Right ventricle myocardium superior (tissue), 1 donor: ENCODE measurements at places on chromosomes 6 and 20.
A peak's percentile ranks its signal among the peaks of the same experiment; 100 is the strongest.

- no peak for DNase-seq
Observed at GRCh38 chr6:127864701-127865100, 36.2 kb downstream of the THEMIS start.

DNA sequence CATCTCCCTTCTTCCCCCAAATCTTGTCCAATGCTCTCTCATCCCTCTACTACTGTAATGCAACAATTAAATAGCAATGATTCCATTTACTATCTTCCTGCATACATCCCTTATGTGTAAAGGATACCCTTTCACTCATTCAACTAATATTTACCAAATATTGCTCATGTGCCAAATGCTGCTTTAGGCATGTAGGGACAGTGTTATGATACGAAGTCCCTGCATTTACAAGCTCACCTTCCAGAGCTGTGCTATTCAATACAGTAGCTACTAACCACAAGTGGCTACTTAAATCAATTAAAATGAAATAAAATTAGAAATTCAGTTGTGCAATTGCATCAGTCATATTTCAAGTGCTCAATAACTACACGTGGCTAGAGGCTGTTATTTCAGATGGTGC lies 41.1 kb downstream of the GMDS start:
- no peak for DNase-seq

- DNase-seq = no peak
Observed at GRCh38 chr6:20006037-20006436, 168.9 kb downstream of the ID4 start.

- DNase-seq = peak; percentile 47
Observed at GRCh38 chr6:47308552-47309290, 984 bp downstream of the TNFRSF21 start.

- no peak for DNase-seq
Observed at GRCh38 chr6:137795501-137795900, 71.6 kb upstream of the TNFAIP3 start.

DNA sequence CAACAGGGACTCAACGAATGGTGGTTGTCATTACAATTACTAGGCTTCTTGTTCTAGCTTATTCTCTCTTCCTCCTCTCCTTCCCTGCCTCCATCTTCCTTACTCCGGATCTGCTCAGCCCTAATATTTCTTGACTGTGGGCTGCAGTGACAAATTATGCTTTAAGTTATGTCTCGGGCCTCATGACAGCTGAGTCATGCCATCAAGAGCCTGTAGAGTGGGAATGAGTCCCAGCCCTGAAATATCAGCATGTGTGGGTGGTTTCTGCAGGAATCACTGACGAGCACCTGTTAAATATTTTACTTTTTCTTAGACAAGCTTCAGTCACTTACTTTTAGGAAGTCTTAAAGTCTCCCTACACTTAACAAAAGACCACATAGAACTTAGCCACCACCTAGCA lies 83.1 kb upstream of the CBLN4 start:
- DNase-seq = no peak

GRCh38 chr6:6039946-6040509 lies 33.3 kb upstream of the NRN1 start:
- DNase-seq = no peak

GRCh38 chr6:46290421-46291274 lies 119.9 kb upstream of the ENPP5 start:
- no peak for DNase-seq

- DNase-seq = no peak
Observed at GRCh38 chr6:22133357-22133756, 163.5 kb downstream of the PRL start.

DNA sequence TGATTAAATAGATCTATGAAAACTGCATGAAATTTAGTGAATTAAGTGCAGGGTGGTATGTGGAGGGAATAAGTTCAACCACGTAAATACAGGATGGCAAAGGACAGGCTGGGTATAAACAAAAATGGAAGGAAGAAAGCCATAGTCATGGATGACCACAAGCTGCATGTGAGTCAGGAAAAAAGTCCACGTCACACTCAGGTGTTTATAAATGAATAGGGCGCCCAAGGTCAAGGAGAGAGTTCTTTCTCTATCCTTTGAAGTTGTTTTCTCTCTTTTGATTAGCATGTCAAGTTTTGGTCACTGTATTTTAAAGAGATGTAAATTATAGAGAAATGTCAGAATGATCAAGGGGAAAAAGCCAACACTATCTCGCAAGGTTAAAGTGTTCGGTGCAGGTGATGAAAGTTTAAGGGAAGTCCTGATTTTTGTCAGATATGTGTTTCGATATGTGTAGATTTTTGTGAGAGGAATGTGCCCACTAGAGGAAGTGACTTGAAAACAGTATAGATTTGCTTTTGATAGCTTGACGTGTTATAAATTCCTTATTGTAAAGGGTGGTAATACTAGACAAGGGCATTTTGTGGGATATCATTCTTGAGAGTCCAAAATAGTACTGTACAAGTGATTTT lies 58.7 kb downstream of the MAP3K4 start:
- DNase-seq = no peak

DNA sequence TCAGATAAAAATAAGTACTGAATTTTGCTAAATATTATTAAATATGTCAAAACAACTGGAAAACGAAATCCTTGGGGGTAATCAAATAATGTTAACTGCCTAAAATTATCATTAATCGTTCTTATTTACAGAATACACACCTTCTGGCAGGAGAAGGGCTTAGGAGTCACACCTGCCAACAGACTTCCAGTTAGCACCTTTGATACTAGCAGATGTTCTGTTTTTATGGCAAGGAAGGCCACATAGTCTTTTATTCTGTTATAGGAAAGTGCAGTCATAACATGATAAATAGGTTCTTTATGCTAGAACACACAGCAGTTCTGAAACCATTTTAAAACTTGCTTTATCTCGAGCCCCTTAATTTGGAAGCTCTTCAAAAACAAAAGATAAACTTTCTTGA lies 464.1 kb downstream of the UTRN start:
- no peak for DNase-seq

DNA sequence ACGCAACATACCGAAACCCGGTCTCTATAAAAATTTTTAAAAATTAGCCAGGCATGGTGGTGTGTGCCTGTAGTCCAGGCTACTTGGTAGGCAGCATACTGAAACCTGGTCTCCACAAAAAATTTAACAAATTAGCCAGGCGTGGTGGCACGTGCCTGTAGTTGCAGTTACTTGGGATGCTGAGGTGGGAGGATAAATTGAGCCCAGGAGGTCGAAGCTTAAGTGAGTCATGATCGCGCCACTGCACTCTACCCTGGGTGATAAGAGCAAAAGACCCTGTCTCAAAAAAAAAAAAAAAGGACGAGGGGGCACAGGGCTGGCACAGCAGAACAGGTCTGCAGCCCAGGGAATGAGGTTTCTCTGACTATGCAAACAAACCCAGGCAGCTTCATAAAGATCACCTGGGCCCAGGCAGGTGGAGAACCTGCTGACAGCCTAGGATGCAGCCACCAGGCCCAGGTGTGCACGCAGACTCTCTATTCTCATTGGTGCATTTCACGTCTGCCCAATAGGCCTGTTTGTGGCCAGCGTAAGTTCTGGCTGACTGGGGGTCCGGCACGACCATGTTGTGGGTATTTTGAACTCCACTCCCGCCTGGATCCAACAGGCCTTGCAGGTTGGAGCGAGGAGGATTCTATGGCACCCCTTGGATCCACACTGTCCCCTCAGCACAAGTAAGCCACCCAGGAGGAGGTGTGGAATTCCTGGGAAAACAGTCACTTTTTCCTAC lies 204.5 kb downstream of the PREX1 start:
- no peak for DNase-seq

DNA sequence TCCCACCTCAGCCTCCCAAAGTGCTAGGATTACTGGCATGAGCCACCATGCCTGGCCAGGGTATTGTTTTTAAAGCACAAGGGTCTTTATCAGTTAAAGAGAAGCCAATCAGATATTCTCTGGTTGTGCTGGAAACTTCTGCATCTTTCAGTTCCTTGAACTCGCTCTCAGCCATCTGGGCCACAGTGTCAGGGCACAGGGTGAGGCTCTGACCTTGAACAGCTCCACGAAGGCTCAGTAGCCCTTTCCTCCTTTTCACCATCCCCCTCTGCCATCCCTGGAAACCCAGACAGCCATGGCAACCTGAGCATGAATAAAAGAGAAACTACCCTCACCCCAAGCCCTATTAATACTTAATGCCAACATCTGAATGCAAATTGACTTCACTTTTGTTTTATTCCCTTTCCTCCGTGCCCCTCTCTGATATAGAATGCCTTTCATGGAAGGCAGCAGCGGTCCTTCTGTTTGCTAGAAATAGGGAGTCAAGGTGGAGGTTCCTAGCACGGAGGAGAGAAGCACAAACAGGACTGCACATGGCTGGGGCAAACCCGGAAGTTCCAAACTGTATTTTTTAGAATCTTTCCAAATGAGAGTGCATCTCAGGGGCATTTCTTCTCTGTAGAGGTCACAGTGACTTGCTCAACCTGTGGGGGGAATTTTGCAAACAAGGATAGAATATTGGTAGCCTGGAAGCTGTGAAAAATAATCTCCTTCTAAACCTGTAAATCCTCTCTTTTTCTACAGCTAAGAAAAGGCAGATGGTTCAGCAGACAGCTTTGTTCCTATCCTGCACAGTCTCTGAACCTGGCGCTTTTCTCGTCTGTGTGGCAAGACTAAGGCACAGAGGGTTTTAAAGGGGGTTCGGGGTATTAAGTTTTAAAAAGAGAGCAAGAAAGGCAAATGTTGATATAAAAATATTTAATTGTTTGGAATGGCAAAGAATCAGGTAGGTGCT lies 176.4 kb upstream of the RREB1 start:
- no peak for DNase-seq

DNA sequence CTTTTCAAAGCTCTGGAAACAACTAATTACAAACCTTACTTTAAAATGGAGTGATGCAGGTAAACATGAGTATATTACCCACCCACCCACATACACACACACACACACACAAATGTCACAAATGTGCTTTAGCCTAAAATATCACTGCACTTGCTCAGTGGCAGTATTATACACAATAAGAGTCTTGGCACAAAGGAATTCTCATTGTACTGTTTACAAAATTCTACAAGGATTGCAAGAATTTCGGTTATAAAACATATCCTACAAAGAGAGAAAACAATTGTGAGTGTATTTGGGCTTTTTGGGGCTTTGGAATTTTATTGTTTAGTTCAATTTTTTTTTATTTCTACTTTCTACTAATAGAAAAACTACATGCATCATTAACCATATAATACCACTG lies 113.2 kb upstream of the BEND6 start:
- DNase-seq = no peak

DNA sequence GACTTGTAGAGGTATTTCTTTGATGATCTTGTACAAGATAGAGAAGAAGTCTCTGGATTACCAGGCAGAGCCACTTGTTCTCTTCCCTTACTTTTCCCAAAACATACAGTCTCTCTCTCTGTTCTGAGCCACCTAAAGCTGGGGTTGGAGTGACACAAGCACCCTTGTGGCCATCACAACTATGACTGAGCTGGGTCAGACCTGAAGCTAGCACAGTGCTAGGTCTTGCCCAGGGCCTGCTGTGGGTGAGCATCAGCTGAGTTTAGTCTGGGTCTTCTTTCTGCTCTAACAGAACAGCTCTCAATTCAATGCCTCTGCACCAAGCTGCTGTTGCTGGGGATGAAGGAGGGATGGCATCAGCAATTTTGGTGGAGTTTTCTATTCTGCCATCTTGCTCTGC lies 110.2 kb downstream of the HTR1B start:
- no peak for DNase-seq

GRCh38 chr6:146578054-146578453 lies 20.7 kb upstream of the ADGB start:
- no peak for DNase-seq

GRCh38 chr6:15147827-15148226 lies 98.0 kb upstream of the JARID2 start:
- no peak for DNase-seq

DNA sequence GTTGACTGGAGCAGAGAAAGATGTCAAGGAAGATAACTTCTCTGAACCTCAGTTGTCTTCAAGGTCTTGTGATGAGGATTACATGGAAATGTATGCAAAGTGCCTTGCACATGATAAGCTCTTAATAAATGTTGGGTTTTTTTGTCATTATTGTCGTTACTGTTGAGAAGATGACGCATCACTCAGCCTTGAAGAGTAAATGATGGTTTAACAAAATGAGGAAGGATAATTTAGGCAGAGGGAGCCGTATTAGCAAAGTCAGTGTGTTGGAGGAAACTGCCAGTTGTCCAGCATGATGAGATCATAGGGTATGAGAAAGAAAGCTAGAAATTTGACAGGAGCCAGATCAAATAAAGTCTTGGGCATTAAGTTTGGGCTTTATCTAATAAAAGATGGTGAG lies 8.8 kb upstream of the SUPT3H start:
- DNase-seq = no peak

GRCh38 chr6:2663123-2663522 lies 87.6 kb downstream of the MYLK4 start:
- no peak for DNase-seq

DNA sequence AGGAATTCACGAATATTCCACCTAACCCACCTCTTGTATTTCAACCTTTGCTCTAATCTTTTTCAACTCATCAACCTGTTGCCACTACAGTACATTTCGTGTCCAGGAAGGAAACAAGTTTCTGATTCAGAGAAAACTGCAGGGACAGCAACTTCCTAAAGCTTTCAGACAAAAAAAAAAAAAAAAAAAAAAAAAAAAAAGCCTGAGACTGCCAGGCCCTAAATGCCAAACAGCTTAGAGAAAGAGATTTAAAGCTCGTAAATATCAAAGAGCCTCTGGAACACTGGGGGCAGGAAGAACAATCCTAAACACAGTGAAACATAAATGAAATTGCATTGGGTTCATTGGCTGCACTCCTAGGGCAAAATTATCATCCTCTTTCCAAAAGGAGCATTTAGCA lies 411.2 kb upstream of the SPTLC3 start:
- no peak for DNase-seq

GRCh38 chr6:157054531-157054979 lies 268.8 kb downstream of the TMEM242 start:
- no peak for DNase-seq

DNA sequence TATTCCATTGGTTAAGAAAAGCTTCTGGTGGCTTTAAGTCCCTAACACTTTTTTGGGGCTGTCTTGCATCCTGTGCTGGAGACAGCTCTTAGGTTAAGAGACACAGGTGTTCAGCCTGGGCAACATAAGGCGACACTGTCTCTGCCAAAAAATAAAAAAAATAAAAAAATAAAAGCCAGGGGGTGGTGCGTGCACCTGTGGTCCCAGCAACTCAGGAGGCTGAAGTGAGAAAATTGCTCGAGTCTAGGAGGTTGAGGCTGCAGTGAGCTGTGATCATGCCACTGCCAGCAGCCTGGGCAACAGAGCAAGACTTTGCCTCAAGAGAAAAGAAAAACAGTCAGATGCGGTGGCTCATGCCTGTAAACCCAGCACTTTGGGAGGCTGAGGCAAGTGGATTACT lies 55.6 kb upstream of the ZMYND8 start:
- DNase-seq = no peak

GRCh38 chr20:23139524-23139923 lies 53.4 kb upstream of the CD93 start:
- no peak for DNase-seq

GRCh38 chr6:26216886-26217713 lies 129.9 kb downstream of the HFE start:
- peak; percentile 88 for DNase-seq

GRCh38 chr6:166621114-166621540 lies 5.9 kb downstream of the RPS6KA2 start:
- no peak for DNase-seq

- no peak for DNase-seq
Observed at GRCh38 chr20:36074983-36075382, 79.6 kb upstream of the EPB41L1 start.

- DNase-seq = no peak
Observed at GRCh38 chr6:53070806-53071205, 5.6 kb downstream of the FBXO9 start.
